IMR-90 (cell line): ENCODE measurements at places on chromosomes 6 and 20. TPM values are rescaled to one million over a fixed set of nuclear protein-coding genes. Genes with fewer than 3 reads are reported as not detected.

Gene SNAI1
- total RNA-seq, result 0.54 and 0.83 TPM in 2 replicates

Gene NR2E1
- not detected in 2 replicates for total RNA-seq

Gene CLPSL1
- not detected in 2 replicates for total RNA-seq

Gene TNFRSF21
- total RNA-seq, result 2.5 and 2.9 TPM in 2 replicates

Gene VPS52
- total RNA-seq, result 26.4 and 29.8 TPM in 2 replicates

- no peak for DNase-seq
Observed at GRCh38 chr20:16978497-16978896, 230.3 kb downstream of the OTOR start.

DNA sequence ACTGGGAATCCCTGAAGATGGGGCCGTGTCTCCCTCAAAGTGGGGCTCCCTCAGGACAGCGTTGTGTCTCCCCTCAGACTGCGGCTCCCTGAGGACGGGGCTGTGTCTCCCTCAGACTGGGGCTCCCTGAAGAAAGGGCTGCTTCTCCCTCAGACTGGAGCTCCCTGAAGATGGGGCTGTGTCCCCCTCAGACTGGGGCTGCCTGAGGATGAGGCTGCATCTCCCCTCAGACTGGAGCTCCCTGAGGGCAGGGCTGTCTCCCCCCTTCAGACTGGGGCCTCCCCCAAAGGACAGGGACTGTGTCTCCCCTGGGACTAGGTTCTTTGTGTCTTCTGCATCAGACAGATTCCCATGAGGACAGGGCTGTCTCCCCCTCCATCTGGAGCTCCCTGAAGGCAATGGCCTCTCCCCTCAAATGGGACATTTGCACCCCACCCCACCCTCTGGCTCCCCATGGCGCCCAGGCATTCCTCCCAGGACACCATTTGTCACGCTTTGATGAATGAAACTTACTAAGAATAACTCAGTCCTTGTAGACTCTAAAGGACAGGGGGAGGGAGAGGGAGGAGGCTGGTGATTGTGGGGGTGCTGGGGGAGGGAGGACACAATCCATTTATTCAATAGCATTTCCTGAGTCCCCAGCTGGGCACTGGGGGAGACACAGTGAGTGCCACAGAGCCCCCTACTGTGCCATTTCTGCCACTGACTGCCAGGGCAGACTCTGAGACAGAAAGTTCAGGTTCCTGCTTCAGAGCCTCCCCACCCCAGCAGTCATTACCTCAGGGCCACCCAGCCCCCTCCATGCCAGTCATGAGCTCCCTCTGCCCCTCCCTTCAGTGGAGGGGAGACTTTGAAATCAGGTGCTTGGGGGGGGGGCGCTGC is 122.4 kb downstream of the MRPL14 start:
- peak; percentile 33 for DNase-seq

GRCh38 chr6:64409948-64410347 is 774.3 kb downstream of the PHF3 start:
- no peak for DNase-seq

DNA sequence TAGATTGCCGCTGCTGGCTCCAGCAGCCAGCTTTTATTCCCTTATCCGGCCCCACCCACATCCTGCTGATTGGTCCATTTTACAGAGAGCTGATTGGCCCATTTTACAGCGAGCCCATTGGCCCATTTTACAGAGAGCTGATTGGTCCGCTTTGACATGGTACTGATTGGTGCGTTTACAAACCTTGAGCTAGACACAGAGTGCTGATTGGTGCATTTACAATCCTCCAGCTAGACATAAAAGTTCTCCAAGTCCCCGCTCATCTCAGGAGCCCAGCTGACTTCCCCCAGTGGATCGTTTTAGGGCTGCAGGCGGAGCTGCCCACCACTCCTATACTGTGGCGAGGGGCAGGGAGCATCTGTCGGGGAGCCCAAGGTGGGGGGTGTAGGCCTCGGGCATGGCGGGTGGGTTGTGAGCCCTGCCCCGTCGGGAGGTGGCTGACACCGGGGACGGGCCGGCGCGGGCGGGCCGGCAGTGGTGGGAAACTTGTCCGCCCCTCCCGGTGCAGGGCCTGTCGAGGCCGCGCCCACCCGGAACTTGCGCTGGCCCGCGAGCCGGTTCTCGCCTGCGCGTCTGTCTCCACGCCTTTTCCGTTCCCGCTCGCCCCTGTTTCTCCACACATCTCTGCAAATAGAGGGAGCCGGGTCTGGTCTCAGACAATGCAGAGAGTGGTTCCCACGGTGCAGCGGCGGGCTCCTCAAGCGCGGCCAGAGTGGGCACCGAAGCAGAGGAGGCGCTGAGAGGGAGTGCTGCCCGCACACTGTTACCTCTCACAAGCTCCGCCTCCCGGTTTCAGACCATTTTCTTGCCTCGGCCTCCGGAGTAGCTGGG is 86.1 kb upstream of the STMND1 start:
- DNase-seq, result no peak

DNA sequence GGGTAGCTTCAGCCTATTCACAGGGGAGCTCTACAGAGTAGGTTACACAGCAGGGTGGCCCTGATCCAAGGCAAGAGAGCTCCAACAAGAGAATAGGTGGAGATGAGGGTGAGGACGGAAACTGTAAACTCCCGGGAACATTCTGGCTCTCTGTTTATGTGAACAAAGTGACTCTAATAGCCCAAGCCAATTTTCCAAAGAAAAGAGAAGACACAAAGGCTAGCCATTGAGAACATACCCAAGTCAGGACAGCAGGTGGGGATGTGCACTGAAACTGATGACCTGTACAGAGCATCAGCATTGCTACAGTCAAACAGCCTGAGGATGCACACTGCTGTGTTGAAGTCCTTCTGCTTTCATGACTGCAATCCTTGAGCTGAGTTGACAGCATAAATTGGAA is 136.0 kb upstream of the TOP1 start:
- no peak for DNase-seq

GRCh38 chr6:149173222-149173621 is 144.3 kb upstream of the TAB2 start:
- no peak for DNase-seq

GRCh38 chr6:39102821-39103136 is 12.2 kb downstream of the SAYSD1 start:
- no peak for DNase-seq

DNA sequence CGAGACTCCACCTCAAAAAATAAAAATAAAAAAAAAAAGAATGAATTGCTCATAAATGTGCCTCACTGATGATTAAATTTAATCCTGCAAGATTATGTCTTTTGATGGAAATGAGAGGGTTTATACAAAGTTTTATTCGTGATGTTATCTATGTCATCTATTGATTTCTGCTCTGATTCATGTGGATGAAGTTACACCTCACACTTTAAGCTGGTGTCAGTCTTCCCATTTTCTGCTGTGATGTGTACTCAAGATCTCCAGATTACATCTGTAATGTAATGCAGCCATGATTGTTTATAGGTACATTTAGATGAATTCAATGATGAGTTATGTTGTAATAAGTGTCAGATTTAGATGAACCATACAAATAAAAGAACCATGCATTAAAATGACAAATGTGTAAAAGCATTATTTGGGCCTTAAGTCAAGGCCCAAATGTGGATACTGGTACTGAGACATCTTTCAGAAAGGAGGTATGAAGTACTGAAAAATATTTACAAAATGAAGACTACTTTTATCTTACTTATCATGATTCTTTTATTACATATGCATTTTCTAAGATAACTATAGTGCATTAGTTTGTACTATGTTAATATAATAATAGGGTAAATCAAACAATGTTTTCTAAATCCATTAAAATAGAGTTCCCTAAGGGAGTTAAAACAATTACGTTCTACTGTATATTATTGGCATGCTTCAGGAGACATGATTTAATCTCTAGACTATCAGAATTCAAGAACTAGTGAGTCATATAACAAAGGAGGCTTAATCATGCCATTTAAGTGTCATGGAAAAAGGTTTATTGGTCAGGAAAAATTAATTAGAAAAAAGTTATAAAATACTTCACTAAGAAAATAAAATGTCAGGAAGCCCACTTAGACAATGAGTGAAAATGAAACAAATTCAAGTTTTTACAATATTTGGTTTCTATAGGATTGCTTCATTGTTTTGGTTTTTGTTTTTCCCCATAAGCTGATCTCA is 34.5 kb downstream of the HCRTR2 start:
- DNase-seq, result no peak

GRCh38 chr20:1664911-1665310 is 7.3 kb upstream of the SIRPG start:
- no peak for DNase-seq

GRCh38 chr6:157879873-157880254 is 56.8 kb downstream of the SNX9 start:
- DNase-seq, result no peak

DNA sequence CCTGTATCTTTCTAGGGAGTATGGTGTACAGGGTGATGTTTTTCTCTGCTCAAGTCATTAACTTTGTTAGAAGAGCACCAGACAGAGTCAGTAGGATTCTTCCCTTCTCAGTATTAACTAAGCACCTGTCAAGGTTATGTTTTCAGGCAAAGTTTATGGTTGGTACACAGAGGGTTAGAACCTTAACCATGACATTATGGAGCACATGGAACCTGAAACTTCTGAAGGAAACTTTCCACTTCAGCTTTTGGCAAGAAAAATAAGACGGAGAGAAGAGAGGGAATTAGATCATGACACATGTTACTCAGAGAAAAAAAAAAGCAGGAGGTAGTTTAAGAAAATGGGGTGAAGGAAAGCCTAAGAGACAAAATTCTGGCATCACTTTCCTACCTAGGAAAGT is 112.9 kb upstream of the PDE7B start:
- DNase-seq, result peak; percentile 15

GRCh38 chr6:122984393-122984792 is 11.6 kb upstream of the CLVS2 start:
- DNase-seq, result no peak

- no peak for DNase-seq
Observed at GRCh38 chr20:45701104-45701503, 734 bp upstream of the WFDC13 start.
